ENCODE measurements at places on chromosomes 6 and 20.
A peak's percentile ranks its signal among the peaks of the same experiment; 100 is the strongest.

- DNase-seq = no peak
Measured at GRCh38 chr6:112744827-112745226, 397.7 kb downstream of the RFPL4B start.

- DNase-seq = peak; percentile 6
Measured at GRCh38 chr20:9460518-9460917, 53.9 kb upstream of the LAMP5 start.

GRCh38 chr20:45407783-45408645, at the start of gene DBNDD2:
Gene DBNDD2 (plus strand): TSS chr20:45408289. CDS start chr20:45408468, 179 bp downstream.
- no peak for DNase-seq

DNA sequence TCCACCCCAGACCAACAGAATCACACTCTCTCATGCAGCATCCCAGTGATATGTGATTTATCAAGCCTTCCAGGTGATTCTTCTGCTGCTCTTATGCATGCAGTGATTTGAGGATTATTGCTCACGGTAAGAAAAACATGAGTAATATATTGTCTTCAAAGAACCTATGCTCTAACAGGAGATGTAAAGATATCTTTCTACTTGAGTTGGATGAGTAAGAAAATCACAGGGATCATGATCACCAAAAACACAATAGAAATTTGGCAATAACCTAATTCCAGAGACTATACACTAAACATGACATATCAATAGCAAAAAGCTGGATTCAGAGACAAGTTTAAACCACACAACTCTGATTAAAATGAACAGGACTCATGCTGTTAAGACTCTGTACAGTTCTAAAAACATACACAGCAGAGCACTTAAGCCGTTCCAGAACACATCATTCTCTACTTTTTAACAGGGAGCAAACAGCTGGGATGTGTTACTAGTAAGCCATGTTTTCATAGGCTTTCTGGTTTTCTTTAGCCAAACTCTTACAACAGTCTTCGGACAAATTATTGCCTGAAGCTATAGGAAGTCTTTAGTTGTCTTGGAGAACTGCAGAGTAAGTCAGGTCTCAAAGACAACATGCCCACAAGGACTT, 568.6 kb downstream of the HAO1 start:
- DNase-seq = no peak

GRCh38 chr6:111713236-111713635, 107.6 kb upstream of the TRAF3IP2 start:
- no peak for DNase-seq

GRCh38 chr6:18314317-18314997, 50.1 kb upstream of the DEK start:
- DNase-seq = no peak
